ENCODE measurements at places on chromosomes 1 and 21. TPM values are rescaled to one million over a fixed set of nuclear protein-coding genes. Genes with fewer than 3 reads are reported as not detected.

The MAN1C1 gene
- 0.07 TPM for total RNA-seq

The CFAP126 gene
- not detected for total RNA-seq

DNA sequence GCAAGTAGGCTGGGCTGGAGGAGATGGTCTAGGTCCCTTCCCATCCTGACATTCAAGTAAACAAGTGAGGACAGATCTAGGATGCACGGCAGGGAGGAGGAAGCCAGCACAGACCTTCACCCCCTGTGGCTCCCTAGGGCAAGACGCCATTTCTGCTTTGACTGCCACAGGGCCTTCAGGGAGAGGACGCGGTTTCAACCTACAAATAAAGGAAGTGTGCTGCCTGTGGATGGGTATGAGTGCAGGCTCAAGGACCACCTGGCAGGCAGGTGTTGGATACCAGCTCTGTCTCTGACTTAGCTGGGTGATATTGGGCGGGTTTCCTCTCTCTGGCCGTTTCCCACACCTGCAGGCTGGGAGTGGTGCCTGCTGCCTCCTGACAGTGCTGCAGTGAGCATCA is 16.2 kb downstream of the SLC2A1 start:
- no peak for DNase-seq

GRCh38 chr21:40490408-40490807 is 356.6 kb downstream of the DSCAM start:
- no peak for DNase-seq

The SPRR4 gene
- total RNA-seq, result 0.18 TPM

The HSD3B2 gene
- not detected for total RNA-seq

- DNase-seq, result no peak
Measured at GRCh38 chr21:41368735-41369104, 6.9 kb downstream of the MX2 start.

The C1QTNF12 gene
- 1.0 TPM for total RNA-seq

DNA sequence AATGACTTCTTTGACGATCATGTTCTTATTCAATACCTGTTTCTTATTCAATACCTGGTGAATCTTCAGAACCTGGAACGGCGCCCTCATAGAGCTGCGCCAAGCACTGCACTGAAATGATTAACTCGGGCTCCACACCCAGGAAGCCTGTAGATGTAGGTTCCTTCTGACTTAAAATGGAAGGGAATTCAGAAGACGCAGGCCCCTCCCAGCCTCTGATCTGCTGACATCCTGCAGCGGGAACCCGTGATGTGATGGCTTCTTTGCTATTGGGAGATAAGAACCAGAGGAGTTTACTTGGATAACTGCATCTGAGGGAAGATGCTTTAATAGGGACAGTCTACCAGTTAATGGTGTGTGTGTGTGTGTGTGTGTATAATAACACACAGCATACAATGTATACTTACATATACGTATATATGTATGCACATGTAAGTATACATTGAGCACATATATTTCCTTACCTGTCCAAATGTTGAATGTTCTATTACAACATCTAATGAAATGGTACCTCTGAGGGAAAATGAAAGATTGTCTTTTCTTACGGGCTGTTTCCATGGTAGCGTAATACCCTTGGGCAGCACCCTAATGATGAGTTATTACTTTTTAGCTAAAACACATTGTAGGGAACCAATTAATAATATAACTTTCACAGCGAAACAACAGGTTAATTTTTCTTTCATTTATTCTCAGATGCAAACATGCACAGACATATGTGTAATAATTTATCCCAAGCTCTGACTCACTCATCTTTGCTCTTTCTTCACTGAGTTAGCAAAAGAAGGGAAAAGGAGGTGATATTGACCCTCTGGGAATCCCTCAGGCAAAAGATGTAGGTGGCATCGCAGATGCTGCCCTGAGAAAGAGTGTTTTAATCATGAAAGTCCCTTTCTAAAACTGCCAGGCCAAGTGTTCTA is 379.8 kb downstream of the SIPA1L2 start:
- no peak for DNase-seq

GRCh38 chr1:92901126-92901525 is 60.1 kb downstream of the DIPK1A start:
- no peak for DNase-seq

DNA sequence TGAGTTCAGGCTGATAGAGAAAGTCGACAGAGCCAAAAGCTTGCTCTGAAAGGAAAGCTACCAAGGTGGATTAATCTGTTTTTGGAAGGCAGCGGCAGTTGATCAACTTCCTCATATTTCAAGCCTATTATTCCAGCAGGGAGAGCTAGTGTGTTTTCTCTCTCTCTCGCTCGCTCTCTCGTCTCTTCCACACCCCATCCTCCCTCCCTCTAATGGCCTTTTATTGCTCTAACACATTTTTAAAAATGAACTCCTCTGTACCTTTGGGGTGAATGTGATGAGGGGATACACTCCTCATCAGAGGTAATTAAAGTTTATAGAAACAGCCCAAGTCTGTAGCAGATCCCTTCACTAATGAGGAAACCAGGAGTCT is 126.4 kb downstream of the CLIC6 start:
- DNase-seq, result no peak

The KIRREL1 gene
- 81.4 TPM for total RNA-seq

The MAP1LC3C gene
- total RNA-seq, result not detected

The BRDT gene
- not detected for total RNA-seq

The CFAP410 gene
- 6.6 TPM for total RNA-seq

DNA sequence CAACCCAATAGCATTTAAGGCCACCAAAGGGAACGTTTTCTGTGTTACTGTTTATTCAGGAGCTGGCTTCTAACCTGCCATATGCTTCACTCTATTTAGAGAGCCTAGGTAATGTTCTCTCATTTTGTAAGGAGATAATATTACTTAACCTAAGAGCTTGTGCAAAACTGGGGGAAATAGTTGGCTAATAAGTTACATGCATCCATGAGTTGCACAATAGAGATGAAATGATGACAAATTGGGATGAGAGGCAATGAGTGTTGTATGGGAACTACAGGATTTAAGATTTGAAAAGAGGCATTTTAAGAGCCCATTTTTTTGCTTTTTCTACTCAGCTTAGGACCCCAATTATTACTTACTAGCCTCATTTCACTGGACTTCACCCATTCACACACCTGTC is 151.0 kb downstream of the ST6GALNAC3 start:
- no peak for DNase-seq

DNA sequence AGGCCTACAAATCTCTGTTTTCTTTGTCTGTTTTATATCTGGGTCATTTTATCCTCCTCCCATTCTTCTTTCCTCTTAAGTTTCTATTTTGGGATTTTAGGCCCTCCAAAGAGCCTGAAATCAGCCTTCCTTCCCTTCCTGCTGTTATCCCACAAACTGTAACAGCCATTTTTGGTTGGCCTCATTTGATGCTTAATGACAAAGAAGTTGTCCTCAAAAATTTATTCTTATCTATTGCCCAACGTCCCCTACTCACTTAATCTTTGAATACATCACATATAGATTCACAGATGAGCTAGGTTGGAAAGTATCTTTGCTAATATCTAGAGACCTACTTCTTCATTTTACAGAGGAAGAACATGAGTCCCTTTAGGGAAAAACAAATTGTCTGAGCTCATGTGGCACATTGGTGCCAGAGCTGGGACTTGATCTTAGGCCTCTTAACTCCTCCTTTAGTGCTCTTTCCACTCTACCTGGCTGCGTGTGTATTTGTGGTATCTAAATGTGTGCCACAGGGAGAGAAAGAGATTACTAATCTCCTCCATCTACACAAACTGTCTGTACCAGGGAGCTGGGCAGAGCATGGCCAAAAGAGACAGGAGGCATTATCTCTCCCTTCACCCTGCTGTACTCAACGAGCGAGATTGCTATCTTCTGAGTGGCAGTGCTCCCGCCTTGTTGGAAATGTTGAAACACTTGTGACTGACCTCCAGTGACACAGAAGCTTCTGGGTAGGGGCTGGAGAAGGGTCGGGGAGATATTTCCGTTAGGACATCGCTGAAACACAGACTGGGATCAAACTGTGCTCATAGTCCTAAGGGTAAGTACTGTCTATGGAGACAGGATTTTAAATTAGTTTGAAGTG is 30.1 kb downstream of the RHEX start:
- DNase-seq, result no peak

DNA sequence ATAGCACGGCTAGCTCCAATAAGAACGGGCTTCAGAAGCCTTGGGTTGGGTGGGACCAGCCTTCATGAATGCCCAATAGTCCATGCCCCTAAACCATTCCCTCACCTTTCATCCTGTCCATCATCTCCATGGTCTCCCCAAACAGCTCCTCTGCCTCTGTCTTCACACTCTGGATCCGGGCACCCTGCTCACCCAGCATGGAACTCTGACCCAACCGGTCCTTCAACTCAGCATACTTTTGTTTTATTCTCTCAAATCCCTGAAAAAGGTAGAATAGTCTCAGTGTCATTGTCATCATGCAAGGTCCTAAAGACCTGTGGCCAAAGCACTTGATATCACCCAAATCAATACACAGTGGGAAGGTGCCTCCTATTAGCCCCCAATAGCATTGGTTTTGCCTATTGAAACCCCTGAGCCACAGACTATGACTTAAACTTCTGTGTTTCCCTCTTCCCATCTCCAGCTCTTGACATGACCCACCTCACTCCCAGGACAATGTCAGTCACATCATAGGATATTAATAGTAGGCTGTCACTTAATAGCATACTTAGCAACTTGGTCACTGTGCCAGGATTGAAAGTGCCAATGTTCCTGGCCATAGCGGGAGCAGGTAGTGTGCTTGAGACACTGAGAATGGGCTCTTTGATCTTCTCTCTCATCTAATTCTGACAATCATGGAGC is 33.0 kb downstream of the CAMK1G start:
- DNase-seq, result no peak

DNA sequence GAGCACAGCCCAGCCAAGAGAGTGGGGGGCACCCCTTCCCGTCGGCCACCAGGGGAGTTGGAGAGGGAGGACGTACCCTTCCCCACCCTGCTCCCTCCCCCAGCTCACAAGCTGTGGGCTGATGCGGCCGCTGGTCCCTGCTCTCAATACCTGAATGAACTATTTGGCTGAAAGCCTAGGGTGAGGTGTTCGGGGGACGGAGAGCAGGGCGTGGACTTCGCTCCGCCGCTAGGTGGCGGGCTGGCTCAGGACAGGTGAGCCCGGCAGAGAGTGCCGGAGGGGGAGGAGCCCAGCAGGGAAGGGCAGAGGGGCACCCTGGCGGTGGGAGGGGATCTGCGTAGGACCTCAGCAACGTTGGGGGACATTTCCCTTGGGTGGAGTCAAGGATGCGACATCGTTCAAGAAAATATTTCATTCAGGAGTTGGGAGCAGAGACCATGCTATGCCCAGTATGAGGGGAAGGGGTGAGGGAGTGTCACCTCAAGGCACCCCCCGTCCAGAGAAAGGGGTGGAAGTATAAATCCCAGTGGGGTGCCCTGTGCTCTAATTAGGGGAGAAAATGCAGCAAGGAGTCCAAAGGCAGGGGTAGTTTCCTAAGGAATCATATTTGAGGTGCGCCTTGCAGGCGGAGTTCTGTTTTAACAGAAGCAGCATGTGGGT is 12.0 kb upstream of the RHBG start:
- DNase-seq, result no peak

- no peak for DNase-seq
Measured at GRCh38 chr1:153880024-153880423, 42.7 kb downstream of the GATAD2B start.

DNA sequence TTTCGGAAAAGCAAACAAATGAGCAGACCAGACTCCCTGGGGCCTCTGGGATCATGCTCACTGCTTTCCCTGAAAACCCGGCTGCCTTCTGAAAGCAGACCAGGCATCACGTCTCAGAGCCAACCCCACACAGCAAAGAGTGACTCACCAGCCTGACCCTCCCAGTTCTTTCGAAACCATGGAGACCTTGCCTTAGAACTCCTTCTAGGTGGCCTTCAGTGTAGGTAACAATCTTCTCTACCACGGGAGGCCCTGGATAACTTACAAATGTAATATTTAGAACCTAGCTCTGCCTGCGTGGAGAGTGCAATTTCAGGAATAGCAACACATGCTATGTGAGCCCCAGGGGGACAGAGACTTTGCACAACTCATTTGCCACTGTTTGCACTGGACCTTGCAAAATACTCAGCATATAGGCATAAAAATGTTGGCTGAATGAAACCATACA is 105.2 kb downstream of the SUSD4 start:
- peak; percentile 44 for DNase-seq

- DNase-seq, result peak; percentile 42
Measured at GRCh38 chr1:205458777-205459566, 3.1 kb upstream of the BLACAT1 start.

DNA sequence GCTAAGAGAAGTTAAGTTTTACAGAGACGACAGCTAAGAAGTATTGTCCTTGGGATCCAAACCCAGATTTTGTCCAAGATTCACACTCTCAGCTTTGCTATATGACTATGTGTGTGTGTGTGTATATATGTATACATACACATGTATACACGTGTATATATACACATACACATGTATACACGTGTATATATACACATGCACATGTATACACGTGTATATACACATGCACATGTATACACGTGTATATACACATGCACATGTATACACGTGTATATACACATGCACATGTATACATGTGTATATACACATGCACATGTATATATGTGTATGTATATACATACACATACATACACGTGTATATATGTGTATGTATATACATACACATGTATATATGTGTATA is 3.9 kb upstream of the CACHD1 start:
- DNase-seq, result no peak

DNA sequence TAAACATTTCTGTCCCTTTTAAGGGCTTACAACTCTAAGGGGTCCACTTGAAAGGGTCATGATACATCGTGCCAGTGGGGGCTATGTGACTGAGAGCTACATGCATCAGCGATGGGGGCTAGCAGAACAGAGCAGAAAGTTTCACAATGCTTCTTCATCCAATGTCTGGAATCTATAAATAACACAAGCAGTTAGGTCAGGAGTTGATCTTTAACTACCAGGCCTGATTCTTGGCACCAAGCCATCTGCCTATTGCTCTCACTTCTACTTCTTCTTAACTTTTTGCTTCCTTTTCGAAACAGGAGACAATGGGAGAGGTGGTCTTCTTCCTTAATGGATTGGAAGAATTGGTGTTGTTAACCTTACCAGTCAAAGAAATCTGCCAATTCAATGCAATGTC is 410.0 kb downstream of the TGFB2 start:
- no peak for DNase-seq

The TMEM201 gene
- 10.4 TPM for total RNA-seq

DNA sequence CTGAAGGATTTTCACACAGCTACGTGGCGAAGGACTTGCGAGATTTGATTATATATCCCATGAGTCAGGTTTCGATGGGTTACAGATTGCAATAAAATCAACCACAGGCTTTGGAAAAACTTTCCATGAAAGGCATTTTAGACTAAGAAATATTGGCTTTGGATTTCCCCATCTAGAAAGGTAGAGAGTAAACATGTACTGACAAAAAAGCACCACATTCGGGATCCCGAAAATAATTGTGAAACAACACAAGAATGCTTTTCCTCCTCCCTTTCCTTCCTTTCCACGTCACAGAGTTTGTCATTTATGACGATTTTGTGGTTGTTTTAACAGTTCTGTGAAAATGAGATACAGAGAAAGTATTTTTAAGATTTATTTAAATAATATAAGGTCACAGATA is 38.5 kb downstream of the TGFB2 start:
- DNase-seq, result no peak

DNA sequence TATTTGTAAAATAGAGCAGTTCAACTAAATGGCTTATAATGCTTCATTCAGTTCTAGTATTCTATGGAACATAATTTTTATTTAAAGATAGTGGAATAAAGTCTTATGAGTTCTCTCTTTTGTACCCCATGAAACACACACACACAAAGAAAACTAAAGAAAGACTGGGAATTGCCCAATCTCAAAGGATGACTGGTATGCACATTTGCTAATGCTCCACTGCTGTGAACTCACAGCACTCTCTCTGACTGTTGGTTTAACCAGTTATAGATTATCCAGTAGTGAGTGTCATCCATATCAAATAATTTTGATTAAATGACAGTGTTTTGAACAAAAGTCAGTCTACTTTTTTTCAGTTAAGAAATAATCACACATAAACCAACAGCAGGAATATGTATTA is 1082.4 kb upstream of the B3GALT2 start:
- DNase-seq, result no peak

All from foreskin keratinocyte (primary cell).